ENCODE measurements at places on chromosomes 2 and 18.

DNA sequence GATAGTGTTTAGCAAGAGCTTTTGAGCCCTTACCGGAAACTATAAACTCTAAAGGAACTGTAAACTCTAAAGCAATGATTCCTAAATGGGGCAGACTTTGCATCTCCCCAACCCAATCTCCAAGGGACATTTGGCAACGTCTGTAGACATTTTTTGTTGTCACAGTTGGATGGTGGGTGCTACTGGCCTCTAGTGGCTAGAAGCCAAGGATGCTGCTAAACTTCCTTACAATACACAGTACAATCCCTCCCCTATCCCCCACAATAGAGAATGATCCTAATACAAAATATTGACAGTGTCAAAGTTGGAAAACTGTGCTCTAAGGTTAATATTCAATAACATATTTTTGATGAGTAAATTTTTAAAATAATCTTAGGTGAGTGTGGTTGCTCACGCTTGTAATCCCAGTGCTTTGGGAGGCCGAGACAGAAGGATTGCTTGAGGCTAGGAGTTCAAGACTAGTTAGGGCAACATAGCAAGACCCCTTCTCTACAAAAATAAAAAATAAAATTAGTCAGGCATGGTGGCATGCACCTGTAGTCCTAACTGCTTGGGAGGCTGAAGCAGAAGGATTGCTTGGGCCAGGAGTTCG is 66.7 kb downstream of the PTPN4 start:
- no peak for DNase-seq

DNA sequence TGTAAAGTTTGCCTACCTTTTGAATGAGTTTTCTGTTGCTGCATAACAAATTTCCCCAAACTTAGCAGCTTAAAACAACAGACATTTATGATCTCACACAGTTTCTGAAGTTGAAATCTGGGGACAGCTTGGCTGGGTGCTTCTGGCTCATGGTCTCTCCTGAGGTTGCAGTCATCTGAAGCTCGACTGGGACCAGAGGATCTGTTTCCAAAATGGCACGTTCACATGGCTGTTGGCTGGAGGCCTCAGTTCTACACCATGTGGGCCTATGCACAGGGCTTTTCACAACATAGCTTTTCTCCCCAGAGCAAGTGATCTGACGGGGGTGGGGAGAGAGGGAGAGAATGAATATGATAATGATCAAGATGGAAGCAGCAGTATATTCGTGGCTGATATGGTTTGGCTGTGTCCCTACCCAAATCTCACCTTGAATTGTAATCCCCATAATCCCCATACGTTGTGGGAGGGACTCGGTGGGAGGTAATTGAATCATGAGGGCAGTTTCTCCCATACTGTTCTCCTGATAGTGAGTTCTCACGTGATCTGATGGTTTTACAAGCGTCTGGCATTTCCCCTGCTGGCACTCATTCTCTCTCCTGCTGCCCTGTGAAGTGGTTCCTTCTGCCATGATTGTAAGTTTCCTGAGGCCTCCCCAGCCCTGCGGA is 3.5 kb downstream of the RALB start:
- DNase-seq: no peak

DNA sequence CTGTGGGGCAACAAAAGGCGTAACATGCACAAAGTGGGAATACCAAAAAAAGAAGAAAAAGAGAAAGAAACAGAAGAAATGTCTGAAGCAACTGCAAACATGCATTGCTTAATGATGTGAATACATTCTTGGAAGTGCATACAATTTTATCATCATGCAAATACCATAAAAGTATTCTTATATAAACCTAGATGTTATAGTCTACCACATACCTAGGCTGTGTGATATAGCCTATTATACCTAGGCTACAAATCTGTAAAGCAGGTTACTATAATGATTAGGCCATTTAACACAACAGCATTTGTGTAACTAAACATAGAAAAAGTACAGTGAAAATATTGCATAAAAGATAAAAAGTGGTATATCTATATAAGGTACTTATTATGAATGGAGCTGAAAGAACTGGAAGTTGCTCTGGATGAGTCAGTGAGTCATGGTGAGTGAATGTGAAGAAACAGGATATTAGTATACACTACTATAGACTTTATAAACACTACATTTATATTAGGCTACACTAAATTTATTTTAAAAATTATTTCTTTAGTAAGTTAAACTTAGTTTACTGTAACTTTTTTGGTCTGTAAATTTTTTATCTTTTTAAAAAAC is 319.4 kb upstream of the KCNH7 start:
- peak; percentile 56 for DNase-seq

DNA sequence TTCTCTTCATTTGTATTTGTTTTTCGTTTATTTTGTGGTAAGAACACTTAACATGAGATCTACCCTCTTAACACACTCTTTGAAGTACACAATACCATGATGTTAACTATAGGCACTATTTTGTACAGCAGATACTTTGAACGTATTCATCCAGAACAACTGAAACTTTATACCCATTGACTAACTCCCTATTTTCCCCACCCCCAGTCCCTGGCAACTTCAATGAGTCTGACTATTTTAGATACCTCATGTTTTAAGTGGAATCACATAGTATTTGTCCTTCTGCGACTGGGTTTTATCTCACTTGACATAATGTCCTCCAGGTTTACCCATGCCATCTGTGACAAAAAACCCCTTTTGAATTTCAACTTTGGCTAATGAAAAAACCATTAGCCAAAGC is 356.3 kb upstream of the CDH20 start:
- DNase-seq: no peak

- DNase-seq: no peak
Measured at GRCh38 chr2:196959281-196959680, 32.8 kb upstream of the PGAP1 start.

DNA sequence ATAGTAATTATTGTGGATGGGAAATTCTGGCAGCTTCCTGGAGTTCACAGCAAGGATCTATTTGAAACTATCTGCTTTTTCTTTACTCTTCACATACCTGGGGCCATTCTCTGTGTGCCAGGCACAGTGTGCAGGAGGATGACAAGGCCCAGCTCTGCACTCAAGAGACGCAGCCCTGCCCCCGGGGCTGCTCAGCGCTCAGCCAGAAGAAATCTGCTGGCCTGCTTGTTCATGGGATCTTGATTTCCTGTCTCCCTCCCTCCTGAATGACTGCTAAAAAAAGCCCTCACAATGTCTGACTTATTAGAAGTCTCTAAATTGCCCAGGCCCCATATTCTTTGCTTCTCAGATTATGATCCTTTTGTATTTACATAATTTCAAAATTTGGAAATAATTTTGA is 210.9 kb downstream of the DCDC2C start:
- no peak for DNase-seq

GRCh38 chr2:127906206-127906926 is 20.6 kb upstream of the AMMECR1L start:
- DNase-seq: no peak

DNA sequence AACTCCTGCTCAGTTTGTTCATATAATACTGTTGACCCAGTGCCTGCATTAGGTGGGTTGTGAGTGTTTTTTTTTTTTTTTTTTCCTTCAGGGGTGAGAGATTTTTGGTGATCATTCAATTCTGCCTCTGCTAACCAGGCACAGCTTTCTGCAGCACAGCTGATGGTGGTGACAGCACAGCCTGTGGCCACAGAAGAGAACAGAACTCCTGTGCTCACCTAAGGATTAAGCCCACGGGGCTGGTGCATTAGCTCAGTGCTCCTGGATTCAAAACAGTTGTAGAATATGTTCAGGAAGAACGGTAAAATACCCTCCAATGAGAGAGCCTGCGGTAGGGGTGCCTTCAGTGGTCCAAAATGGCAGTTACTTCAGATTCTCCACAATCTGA is 42.0 kb downstream of the PKP4 start:
- no peak for DNase-seq

DNA sequence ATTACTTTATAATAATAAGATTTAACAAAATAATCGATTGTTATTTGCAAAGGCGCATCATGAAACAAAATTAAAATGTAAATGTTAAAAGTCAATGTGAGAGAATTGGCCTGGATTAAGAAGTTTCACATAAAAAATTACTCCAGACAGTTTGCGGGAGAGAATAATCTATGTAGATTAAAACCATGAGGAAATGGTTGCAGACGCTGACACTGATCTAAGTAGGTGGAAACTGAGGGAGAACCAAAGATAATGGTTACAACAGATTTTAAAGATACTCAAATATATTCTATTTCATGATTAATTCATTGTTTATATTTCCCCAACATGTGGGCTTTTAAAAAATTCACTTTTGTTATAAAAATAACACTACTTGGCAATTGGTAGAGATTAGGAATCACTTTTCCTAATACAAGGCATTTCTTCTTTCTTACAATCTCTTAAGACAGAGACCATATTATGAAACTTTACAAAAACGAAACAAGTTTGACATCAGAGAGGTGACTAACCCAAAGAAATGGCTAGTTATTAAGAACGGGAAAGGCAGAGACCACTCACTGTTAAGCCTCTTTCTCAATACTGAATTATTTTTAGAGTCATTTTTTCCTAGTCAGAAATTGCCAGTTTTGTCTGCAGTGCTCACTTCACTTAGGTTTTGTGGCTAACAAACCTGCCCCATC is 1.6 kb downstream of the KANSL1L start:
- peak; percentile 45 for DNase-seq

- DNase-seq: no peak
Measured at GRCh38 chr2:207988975-207989374, 36.4 kb downstream of the PLEKHM3 start.

- no peak for DNase-seq
Measured at GRCh38 chr2:64403426-64403825, 50.5 kb upstream of the LGALSL start.

GRCh38 chr2:172698041-172698863 is 37.4 kb upstream of the RAPGEF4 start:
- peak; percentile 84 for DNase-seq

DNA sequence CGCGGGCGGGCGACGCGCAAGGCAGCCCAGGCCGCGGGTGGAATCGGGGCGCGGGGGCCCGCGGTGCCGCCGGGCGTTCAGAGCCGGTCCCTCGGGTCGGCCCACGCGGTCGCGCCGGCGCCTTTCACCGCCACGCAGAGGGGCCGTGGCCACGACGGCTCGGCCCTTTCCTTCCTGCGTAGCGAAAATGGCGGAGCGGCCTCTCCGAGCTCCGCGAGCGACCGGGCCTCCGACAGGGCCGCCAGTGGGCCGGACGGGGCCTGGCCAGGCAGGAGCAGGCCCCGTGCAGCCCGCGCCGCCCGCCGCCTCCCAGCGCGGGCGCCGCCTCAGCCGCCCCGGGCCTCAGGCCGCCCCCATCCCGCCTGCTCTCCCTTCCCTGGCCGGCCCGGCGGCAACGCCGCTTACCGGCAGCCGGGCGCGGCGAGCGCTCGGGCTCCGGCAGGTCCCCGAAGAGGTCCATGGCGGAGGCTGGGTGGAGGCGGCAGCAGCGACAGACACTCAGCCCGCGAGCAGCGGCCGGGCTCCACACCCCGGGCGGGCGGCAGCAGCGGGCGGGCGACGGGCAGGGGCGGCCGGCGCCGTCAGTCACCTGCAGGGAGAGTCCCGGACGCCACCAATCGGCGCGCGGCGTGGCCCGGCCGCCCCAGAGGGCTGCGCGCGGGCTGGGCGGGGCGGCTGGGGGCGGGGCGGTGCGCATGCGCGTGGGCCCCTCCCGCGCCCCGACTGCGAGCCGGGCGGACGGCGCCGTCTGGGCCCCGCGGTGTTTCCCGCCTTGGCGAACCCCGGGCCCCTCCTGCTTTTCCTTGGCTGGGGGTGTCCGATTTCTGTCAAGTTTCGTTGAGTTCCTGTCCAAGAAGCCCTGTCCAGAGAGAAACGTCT is at the start of gene ILKAP:
ILKAP (minus strand) TSS at position 602 of the 879 bp plus-strand sequence; CDS start at position 460, 142 bp downstream.
- DNase-seq: peak; percentile 21

DNA sequence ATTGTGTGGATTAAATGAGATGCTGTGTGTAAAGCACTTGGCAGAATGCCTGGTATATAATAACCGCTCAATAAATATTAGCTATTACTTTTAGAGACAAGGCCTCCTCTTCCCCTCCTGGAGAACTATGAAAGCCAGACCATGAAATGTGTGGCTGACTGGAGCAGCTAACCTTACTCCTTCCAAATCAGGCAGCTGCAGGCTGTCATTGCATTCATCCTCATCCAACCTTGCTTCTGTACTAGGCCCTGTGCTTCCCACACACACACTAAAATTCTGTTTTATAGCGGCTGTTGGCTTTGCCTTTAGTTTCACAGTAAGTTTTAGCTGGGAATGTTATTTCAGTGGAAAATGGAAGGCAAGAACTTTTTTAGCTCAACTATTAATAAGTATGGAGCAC is 10.2 kb upstream of the SP9 start:
- DNase-seq: no peak

GRCh38 chr2:213766465-213766901 is 482.2 kb downstream of the SPAG16 start:
- DNase-seq: no peak

- DNase-seq: no peak
Measured at GRCh38 chr18:74420481-74420880, 36.6 kb downstream of the DIPK1C start.

- no peak for DNase-seq
Measured at GRCh38 chr2:149666809-149667320, 79.3 kb upstream of the MMADHC start.

- no peak for DNase-seq
Measured at GRCh38 chr2:31379747-31380146, 34.8 kb downstream of the XDH start.

DNA sequence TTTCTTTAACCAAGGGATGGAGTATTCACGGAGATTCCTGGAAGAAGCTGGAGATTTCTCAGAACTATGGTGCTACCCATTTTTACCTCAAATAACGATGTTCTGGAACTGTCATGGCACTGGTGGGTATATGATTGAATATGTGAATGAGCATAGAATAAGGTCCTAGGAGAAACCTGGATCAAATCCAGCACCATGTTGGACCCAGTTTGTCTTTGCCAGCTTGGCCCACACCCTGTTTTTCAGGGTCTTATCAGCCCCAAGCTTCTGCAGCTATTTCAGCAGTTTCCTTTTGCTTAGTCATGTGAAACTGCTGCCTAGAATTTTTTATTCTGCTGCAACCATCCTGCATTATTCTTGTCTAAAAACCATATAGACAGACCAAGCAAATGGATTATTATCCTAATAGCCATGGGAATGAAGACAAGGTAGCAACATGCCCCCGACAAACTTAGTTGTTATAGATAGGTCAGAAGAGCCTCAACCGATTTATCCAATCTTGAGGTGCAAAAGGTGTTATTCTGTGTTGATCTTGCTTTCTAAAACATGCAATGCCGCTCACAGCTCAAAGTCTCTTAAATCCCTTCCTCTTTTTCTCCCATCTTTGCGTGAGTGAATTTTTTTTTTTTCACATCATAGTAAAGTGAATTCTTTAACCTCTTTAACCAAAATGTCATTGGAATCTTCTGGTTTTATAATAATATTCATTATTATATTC is 133.6 kb downstream of the PRPF40A start:
- DNase-seq: no peak
